ENCODE measurements at places on chromosomes 13 and 19. TPM values are rescaled to one million over a fixed set of nuclear protein-coding genes. Genes with fewer than 3 reads are reported as not detected.
A peak's percentile ranks its signal among the peaks of the same experiment; 100 is the strongest.

DNA sequence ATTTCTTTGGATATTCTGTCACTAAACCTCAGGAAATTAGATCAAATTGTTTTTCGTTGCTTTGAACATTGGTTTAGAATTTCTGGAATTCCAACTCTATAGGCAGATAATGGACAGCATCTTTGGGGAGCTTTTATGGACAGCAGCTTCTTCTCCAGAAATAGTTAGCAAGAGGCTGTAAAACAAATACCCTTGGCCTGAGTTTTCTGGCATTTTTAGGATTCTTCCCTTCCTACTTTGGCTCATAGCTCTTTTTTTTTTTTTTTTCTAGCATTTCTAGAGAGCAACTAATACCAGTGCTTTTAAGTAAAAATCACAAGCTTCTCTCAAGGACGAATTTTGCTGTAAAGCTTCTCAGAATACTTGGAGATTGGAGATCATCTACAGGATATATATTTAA is 169.8 kb upstream of the SPRY2 start:
- no peak for DNase-seq

- DNase-seq, result no peak
These were observed 29.4 kb downstream of the KLF12 start for GRCh38 chr13:74104661-74105275.

- no peak for DNase-seq
These were observed 202.3 kb upstream of the KLHL1 start for GRCh38 chr13:70310396-70311119.

The SPACA4 gene
- not detected for polyA plus RNA-seq

The LACC1 gene
- 0.55 TPM for polyA plus RNA-seq

- no peak for DNase-seq
These were observed 317.9 kb downstream of the SHISA2 start for GRCh38 chr13:25733696-25734435.

DNA sequence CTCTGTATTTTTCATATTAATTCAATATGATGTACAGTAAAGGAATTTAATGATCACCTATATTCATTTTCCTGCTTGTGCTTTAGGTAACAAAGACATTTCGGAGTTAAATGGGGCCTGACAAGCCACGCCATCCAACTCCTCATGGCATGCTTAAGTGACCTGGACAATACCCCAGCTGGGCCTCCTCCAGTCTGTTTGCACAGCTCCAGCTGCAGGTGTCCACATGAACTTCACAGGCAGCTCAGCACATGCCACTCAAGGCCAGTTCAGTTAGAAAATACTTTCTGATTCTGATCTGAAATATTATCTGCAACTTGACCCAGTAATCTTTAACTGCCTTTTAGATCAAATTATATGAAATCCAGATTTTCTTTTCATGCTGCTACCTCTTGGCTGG is 89.6 kb upstream of the SLC15A1 start:
- DNase-seq, result no peak

GRCh38 chr13:41416276-41416675 is 41.1 kb upstream of the RGCC start:
- DNase-seq, result no peak

GRCh38 chr19:44552324-44552723 is 22.8 kb upstream of the CEACAM20 start:
- DNase-seq, result no peak

- DNase-seq, result no peak
These were observed 111.1 kb downstream of the STARD13 start for GRCh38 chr13:33174491-33174890.

DNA sequence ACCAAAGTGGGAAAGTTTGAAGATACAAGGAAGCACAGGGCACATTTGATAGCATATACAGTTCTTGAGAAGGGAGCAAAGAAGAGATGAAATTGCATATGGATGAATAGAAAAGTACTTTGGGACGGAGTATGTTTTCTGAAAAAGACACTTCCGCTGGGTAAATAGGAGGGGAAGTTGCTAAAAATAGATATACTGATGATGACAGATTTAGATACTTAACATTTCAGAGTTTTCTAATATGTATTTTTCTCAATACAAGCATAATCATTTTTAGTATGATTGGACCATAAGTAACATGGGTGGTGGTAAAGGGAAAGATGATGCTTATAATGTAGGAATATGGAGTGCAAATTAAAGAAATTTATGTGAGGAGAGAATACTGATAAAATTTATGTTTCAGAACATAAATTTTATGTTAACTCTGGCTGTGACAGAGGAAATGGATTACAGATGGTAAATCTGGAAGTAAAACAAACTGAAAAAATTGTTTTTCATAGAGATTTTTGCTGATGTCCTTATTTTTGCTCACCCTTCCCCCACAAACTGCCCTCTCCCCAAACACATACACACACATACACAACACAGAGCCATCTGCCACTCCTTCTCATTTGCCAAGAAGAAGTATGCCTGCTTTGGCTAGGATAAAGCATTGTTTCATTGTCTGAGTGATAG is 583.9 kb upstream of the MIR17HG start:
- DNase-seq, result no peak

The SLC6A16 gene
- 1.1 TPM for polyA plus RNA-seq

GRCh38 chr19:3849092-3849491 is 19.7 kb downstream of the ZFR2 start:
- peak; percentile 34 for DNase-seq

The KLK15 gene
- polyA plus RNA-seq, result not detected

DNA sequence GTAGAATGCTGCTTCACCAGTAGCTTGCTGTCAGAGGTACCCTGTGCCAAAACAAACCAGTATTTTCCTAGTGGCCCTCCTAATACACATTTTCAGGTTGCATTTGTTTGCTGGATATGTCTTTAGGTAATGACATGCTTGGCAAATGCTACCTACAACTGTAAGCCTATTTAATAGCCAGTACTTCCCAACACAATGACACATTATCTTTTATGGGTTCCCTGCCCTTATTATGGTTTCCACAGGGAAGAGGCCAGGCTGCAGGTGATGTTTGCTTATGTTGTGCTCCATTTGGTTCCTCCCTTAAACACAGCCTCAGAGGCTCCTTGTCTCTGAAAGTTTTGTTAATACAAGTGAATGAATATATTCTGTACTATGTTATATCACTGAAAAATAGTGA is 24.7 kb downstream of the FRY start:
- no peak for DNase-seq

- DNase-seq, result no peak
These were observed 3.6 kb downstream of the F2RL3 start for GRCh38 chr19:16892436-16892835.

The FGF9 gene
- polyA plus RNA-seq, result 2.5 TPM

The TMEM59L gene
- not detected for polyA plus RNA-seq

- peak; percentile 97 for DNase-seq
These were observed 46.9 kb downstream of the KLF2 start for GRCh38 chr19:16371540-16371986.

The DAND5 gene
- not detected for polyA plus RNA-seq

- no peak for DNase-seq
These were observed 8.0 kb upstream of the GPC6 start for GRCh38 chr13:93218583-93218982.

The ELAVL1 gene
- polyA plus RNA-seq, result 56.2 TPM

The CEACAM16 gene
- polyA plus RNA-seq, result not detected

GRCh38 chr13:43315522-43315921 is 292.1 kb downstream of the DNAJC15 start:
- no peak for DNase-seq

GRCh38 chr19:2274185-2274711 is 7.7 kb downstream of the PEAK3 start:
- DNase-seq, result no peak

- no peak for DNase-seq
These were observed 12.7 kb downstream of the SUGT1 start for GRCh38 chr13:52665325-52665724.

- no peak for DNase-seq
These were observed 11.6 kb upstream of the OR1M1 start for GRCh38 chr19:9075064-9075949.

DNA sequence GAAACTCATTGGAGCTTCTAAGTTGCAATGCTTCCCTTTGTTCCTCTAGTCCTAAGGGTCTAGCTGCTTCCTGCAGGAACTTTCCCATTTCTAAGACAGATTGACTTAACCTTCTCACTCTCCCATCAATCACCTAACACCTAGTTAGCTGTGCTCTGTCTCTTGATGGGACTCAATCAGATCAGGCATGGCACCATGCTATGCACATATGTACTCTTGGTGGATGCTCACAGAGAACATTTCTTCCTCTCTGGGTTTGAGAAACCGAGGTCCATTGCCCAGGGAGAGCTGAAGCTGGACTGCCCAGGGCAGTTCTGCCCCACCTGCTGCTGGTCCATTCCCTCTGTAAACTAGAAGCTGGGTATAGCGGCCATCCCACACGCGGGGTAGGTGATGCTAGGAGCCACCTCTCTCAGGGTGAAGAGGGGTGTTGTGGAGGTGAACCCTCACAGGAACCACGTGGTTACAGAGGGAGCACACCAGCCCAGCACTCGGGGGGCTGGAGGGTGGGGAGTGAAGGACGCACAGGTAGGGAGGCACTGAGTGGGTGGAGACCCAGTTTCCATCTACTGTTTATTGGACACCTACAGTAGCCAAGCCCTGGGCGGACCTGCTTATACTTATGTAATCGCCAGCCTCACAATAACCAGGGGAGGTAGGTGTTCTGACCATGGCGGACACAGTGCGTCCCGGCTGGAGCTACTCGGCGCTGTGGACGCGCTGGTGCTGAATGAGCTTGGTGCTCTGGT is 3.1 kb upstream of the UBE2M start:
- no peak for DNase-seq

DNA sequence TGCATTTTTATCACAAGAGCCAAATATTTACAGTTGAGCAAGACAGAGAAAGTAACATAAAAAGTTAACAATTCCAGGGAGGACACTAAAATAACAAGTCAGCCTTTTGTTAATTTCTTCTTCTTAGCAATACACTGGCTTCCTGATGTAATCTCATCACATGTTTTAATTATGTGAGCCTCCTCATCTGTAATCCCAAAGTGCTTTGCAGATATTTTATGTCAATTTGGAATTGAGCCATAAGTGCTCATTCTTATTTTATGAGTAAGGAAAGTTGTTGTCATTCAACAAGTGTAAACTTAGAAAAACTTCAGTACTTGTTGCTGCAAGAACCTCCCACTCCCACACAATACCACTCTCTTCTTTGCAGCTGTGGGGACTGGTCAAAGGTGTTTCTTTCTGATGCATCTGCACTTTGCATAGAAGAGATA is 223.6 kb downstream of the GPC6 start:
- no peak for DNase-seq

The RASA3 gene
- 65.5 TPM for polyA plus RNA-seq
